ENCODE measurements at places on chromosomes 2 and 18.

DNA sequence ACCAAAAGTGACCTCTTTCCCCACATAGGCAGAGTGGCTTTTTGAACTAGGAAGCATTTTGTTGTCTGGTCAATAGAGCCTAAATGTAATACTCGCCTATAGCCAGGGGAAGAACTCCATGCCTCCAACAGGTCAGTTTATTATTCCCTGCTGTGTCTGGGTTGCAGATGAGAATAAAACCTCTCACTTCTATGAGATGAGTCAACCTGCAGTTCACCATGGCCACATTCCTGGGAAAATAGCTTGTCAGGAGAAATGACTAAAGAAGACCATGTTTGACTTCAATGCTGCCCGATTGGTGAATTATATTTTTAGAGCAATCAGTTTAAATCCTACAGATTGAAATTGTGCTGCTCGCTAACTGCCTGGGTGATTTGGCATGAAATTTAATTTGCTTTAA is 46.7 kb upstream of the LRRTM1 start:
- DNase-seq: no peak

DNA sequence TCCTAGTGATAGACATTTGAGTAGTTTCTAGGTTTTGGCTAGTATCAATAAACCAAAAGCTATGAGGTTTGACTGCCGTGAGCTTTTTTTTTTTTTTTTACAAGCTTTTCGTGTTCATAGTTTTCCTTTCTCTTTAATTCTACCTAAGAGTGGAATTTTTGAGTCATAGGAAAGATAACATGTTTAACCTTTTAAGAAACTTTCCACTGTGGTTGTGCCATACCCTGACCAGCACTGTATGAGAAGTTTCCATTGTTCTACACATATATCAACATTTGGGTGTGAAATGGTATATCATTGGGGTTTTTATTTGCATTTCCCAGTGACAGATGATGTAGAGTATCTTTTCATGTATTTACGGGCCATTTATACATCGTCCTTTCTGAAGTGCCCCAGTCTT is 31.7 kb downstream of the UBE2F start:
- no peak for DNase-seq

DNA sequence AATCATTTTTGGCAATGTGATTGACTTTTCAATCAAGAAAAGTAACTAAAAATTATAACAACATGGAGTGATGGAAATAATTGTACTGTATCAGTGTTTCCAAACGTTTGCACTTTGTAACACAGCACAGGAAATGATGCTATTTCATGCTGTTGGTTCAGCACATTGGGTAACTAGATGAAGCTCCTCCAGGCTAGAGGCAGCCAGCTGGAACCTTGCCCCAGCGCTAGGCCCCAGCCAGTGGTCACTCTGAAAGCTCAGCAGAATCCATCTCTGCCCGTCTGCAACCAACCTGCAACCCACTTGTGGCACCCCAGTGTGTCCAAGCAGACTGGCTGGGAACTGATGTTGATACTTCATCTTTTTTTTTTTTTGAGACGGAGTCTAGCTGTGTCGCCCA is 15.3 kb downstream of the UNC50 start:
- no peak for DNase-seq

DNA sequence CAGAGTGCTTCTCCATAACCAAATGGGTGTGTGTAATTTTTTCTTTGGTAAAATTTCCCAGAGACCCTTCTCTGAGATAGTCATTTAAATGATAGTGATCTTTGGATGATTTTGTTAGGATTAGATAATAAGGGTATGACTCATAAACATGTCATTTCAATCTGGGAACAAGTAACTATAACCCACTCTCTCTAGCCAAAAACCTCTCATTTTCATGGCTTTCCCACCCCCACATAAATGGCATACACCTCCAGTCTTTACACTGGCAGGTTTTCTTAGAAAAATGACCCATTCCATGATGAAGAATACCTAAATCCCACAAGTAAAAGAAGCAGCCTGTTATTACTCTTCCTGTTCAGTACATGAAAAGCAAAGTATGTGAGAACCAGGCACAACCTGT is 572.0 kb upstream of the ZEB2 start:
- DNase-seq: no peak

DNA sequence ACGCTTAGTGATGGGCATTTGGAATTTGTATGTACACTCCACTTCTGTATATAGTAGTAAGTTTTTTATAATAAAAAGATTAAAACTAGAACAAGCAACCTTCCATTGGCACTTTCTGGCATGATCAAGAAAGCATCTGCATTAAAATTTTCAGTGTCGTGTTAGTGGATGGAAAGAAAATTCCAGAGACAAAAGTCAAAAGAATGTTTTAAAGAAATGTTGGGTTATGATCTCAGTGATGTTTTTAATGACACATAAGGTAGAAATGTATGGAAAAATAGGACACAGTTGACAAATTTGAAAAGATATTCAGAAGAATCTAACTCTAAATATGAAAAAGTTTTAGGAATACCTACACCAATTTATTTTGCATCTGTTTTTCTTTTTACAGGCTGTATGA is 126.1 kb upstream of the FAM117B start:
- DNase-seq: no peak

DNA sequence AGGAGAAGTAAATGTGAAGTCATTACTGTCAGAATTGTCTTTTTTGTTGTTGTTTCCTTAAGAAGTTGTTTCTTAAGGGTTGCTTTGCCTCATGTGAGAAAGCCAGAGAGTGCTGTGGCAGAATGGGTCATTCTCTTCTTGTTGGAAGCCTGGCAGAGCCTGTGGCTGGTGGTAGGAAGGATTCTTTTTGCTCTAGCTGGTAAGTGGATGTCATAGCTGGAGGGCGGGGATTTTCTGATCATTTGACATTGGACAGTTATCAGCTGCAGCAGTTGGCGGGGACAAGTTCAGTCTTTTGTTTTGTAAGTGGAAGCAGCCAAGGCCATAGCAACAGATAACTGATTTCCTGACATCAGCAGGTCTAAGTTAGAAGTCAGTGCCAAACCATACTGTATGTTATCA is 5.5 kb upstream of the RMDN2 start:
- no peak for DNase-seq

DNA sequence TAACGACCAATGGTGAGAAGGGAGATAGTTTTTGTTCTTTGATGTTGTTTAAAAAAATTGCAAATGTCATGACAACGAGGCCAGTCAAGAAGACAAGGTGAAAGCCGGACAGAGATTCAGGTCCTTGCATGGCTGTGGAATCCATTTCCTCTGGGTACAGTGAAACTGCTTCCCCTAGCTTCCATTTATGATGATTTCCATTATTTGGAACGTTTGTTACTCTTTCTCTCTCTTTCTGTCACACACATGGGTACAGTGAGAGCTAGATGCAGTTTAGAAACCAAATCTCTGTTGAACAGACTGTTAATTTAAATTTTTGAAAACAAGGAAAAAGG is 57.4 kb upstream of the MSH2 start:
- no peak for DNase-seq

- DNase-seq: no peak
These were observed 230.2 kb downstream of the ZBTB7C start for GRCh38 chr18:48179001-48179400.

GRCh38 chr2:53510401-53510800 is 257.2 kb upstream of the CHAC2 start:
- no peak for DNase-seq

- no peak for DNase-seq
These were observed 46.9 kb upstream of the GREB1L start for GRCh38 chr18:21194871-21195771.

GRCh38 chr2:84486441-84487115 is 27.5 kb upstream of the SUCLG1 start:
- no peak for DNase-seq

DNA sequence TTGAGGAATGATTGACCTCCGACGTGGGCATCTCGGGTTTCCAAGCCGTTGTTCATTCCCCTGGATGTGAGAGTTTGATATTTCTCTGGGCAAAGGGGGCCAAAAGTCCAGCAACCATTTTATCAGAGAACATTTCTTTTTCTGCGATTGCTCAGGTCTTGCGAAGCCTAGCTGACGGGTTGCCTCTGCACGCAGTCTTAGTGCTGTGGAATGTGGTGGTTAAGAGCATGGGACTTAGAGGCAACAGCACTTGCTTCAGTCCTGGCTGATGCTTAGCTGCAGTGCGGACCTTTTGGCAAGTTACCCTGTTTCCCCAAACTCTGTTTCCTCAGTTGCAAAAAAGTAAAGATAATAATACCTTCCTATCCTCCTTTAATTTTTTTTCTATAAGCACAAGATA is 45.0 kb downstream of the FAP start:
- no peak for DNase-seq

- no peak for DNase-seq
These were observed 92.0 kb downstream of the NDUFA10 start for GRCh38 chr2:239932881-239933735.

DNA sequence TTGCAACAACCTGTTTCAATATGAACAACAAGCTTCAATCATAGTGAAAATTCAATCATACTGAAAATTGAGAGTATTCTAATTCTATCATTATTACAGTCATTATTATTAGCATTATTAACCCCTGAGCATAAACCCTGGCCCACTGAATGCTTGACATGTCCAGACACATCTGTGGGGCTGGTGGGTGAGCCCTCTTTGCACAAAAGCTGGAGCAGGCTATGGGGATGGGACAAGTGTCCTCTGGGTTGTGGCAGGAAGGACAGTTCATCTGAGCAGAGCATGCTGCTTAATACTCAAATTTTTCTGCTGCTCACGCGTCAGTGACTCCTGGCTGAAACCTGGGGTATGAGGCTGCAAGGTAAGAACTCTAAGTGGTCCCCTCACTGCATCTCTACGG is 451.1 kb upstream of the POU3F3 start:
- no peak for DNase-seq

- no peak for DNase-seq
These were observed 102.2 kb downstream of the VIT start for GRCh38 chr2:36798724-36799123.

GRCh38 chr2:196012314-196012713 is 56.3 kb downstream of the DNAH7 start:
- no peak for DNase-seq

DNA sequence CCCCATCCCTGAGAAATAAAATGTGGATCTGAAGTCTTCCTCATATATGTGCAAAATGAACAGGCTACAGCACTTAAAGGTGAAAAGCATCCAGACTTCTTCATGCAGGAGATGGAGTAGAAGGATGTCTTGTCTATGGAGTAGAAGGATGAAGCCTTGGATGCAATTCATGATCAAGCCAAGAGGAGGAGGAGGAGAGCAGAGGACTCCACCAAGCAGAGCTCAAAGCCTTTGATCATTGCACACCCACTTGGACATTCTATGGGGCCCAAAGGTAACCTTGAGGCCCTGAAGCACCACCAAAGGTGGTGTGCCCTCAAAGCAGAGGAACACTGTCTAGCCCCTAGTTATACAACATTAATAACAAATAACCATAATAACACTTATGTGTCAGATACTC is 17.3 kb downstream of the ACMSD start:
- no peak for DNase-seq

DNA sequence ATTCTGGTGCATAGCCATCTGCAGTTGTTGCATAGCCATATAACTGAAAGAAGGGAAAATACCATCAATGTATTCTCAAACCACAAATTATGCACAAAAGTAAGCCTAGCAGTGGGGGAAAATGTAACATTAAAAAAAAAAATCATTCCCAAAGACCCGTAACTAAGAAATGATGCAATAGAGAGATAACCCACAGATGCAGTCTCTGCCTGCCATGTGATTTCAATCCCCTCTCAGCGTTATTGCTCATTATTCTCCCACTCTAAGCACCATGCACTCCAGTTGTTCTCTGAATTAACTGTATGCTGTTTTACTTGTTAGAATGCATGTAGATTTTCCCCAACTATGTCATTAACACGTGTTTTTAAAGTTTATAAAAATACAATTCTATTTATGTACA is 14.1 kb downstream of the DSC1 start:
- no peak for DNase-seq
